ENCODE measurements at places on chromosomes 7 and 10.

DNA sequence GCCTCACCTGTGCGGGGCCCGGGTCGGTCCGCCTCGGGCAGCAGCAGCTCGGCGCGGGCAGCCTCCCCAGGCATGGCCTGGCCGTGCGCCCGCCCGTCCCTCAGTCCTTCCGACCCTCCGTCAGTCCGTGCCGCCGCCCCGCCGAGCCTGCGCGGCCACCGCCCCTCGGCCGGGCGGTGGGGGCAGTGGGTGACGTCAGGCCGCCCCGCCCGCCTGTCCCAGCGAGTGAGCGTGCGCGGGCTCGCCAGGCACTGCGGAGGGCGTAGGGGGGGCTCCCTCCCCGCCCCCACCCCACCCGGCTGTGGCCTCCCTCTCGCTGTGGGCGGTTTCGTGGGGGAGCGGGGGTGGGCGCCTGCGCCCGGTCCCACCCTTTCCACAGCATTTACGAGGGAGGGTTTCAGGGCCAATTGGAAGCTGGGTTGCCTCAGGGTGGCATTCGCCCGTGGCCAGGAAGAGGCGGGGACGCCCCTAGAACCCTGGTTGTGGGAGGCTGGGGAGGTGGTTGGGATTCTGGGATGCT, at the start of gene NACAD:
NACAD (minus strand) TSS at position 149 of the 520 bp plus-strand sequence; CDS start at position 74, 75 bp downstream.
- DNase-seq = no peak

DNA sequence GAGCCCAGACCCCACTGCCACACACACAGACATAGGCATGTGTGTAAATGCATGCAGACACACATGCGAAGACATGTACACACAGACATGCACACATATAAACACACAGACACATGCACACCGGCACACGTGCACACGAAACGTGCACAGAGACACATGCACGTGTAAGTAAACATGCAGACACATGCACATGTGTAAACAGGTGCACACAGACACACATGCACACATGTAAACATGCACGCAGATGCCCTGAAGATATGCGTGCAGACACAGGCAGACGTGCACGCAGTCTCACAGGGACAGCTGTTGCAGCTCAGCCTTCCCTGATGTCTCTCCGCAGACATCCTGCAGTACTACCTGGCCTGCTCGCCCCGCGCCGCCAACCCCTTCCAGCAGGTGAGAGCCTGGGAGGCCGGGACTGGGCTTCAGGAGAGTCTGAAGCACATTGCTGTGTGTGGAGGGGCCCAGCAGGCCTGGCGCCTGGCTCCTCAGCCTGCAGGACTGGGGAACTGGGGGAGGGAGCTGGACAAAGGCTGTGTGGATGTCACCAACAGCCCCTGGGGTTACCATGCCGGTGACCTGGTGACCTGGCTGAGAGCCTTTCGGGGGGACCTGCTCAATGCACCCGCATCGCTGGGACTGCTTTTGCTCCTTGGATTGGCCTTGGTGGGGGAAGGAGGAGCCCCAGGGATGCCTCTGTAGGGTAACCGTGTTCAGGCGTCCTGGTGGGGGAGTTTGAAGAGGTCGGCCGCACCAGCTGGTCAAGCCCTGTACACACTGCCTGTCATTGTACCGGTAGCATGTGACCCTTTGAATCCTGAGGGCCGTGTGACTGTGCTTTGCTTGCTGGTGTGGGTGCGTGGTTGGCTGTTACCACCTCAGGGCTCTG, 20.3 kb downstream of the TTYH3 start:
- no peak for DNase-seq

GRCh38 chr10:86900955-86901354, 56.5 kb downstream of the MMRN2 start:
- no peak for DNase-seq

- no peak for DNase-seq
Observed at GRCh38 chr10:29105516-29106215, 183.2 kb upstream of the LYZL1 start.

- no peak for DNase-seq
Observed at GRCh38 chr7:94697035-94697974, 41.4 kb upstream of the SGCE start.

DNA sequence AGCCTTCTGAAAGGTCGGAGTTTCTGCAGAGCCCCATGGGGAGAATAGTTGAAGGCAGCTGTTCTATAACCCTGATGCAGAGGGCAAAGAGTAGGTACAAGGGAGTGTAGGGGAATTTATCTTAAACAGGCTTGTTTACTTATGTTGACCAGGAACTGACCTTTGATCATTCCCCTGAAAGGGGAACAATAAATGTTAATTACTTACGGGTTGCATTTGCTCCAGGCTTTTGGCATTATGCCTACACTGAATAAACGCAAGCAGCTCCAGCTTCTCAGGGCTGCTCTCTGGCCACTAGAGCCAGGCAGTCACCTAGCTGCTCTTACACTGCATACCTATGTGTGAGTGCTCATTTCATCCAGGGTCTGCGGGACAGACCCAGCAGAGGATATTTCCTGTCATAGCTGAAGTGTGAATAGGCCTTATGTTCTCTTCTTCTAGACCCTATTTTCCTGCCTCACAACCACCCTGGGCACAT, 26.9 kb upstream of the ABCA13 start:
- DNase-seq = no peak

DNA sequence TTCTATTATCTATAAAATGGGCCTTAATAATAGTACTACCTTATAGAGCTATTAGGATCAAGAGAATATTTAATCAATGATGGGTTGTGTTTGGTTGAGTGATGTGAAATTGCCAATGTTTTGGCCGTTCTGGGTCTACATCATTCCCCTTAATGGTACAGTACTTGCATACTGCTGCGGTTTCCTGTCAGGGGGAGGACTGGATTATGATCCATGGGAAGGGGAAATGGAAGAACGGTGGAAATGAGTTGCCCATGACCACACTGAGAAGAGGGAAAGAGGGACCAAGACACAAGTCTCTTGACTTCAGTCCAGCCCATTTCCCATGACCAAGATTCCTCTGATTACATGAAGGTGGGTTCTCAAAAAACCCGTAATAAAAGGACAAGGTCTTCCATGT, 999 bp upstream of the MRPS24 start:
- DNase-seq = no peak

- no peak for DNase-seq
Observed at GRCh38 chr7:11341285-11341944, 367.7 kb downstream of the PHF14 start.

- no peak for DNase-seq
Observed at GRCh38 chr10:18238870-18239485, 98.8 kb downstream of the CACNB2 start.

DNA sequence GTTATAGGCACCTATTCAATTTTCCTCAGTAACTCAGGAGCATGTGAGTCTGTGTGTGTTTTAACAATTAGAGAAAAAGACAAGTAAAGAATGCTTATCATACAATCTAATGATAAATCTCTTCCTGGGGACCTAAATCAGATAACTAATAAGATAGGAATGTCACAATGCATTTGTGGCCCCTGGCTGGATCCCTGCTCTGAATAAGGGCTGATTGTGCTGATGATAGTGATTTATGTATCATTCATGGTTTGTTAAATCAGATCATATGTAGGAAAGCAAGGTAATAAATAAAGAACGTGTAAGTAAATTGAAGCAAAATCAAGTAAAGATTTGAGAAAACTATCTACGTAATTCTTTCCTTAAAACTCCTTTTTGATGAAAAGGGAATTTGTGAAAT, 145.9 kb downstream of the C7orf25 start:
- DNase-seq = no peak
